ENCODE measurements at places on chromosomes 6 and 20.
A peak's percentile ranks its signal among the peaks of the same experiment; 100 is the strongest.

- no peak for DNase-seq
These were observed 258.1 kb downstream of the UTRN start for GRCh38 chr6:144543006-144543871.

DNA sequence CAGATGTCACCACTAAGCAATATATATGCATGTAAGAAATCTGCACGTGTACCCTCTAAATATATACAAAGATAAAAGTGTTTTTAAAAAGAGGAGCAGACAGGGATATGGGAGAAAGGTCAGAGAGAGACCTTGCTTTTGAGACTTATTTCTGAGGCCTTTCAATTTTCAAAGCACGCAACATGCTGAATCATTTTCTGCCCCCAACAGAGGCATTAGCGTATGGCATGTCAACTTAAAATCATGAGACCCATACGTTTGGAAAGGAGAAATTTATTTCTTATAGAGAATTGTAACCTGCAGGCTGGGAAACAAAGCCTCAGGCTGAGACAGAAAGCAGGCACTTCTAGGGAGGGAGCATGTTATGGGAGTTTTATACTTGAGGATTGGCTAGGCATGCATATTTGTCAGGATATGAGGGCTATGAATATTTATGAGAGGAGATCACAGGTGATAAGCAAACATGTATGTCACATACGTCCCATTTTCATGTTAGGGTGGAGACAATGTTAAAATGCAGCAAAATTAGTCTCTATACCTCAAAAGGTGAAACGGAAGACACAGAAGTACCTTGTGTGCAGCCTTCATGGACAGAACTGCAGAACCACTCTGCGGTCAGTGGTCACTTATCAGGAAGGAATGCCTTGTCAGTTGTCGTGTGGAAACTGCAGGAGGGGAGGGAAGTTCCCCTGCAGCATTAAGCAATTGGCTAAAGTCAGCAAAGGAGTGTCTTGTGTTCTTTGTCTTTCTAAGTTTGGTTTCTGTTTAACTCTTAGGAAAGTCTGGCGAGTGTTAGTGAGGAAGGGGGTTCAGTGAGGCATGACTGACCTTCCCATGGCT, 6.3 kb upstream of the GABRR2 start:
- no peak for DNase-seq

DNA sequence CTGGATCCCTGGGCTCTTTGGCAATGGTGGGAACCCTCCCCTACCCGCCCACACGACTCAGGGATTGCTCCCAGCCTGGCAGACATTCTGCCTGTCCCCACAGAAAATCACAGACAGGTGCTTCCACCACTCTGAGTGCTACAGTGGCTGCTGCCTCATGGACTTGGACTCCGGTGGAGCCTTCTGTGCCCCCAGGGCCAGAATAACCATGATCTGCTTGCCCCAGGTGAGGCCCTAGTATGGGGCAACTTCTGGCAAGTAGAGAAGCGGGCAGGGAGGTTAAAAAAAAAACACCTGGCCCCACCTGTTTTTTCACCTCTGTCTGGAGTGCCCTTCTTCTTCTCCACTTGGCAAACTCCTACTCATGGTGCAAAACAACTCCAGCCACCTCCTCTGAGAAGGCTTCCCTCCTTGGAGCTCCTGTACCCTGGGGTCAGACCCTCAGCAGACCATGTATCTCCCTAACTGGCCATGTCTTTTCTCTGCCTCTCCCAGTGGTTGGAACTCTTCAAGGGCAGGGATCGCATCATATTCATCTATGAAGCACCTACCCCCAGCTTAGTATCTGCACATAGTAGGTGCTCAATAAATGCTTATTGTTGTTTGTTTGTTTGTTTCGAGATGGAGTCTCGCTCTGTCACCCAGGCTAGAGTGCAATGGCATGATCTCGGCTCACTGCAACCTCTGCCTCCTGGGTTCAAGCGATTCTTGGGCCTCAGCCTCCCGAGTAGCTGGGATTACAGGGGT, 1.1 kb downstream of the CLPSL2 start:
- no peak for DNase-seq

DNA sequence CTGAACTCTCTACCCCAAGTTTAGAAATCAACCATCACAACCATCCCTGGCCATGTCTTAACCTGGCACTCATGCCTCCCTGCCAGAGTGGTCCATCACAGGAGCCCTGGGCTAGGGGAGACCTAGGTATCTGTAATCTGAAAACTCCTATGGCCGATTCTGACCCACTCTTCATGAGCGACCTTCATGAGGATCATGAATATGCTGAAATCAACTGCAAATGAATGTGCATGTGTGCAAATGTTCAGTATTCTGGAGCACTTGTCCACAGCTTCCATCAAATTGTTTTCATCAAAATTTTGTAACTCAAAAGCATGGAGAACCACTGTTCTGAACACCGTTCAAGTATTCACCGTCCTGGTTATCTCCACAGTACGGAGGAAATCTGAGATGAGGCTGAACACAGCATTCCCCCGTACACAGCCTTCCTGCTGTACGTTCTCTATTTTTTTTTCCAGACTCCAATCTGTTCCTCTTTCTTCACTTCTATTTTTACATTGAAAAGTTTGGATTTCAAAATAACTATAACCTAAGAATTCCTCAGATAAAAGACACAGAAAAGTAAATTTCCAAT, 17.7 kb downstream of the METTL24 start:
- no peak for DNase-seq

- DNase-seq, result no peak
These were observed 20.3 kb downstream of the DAAM2 start for GRCh38 chr6:39812496-39812852.

GRCh38 chr6:16316741-16317251, 78.4 kb downstream of the GMPR start:
- no peak for DNase-seq

GRCh38 chr6:44111434-44112417, 15.5 kb downstream of the MRPL14 start:
- DNase-seq, result no peak

DNA sequence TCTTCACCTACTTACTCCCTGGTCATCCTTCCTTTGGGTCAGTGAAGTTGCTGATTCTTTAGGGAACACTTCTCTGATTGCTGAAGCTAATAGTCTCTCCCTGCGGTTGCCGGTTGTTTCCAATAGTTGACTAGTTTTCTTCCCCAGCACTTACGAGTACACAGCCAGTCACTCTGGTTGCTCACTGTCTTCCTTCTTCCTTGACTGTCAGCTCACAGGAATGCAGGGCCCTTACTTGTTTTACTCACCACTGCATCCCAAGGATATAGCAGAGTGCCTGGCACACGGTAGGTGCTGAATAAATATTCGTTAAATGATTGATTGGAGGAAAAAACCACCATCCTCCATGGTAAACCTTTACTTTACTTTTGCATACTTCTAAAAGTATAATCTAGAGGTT, 345.0 kb downstream of the QKI start:
- DNase-seq, result no peak

DNA sequence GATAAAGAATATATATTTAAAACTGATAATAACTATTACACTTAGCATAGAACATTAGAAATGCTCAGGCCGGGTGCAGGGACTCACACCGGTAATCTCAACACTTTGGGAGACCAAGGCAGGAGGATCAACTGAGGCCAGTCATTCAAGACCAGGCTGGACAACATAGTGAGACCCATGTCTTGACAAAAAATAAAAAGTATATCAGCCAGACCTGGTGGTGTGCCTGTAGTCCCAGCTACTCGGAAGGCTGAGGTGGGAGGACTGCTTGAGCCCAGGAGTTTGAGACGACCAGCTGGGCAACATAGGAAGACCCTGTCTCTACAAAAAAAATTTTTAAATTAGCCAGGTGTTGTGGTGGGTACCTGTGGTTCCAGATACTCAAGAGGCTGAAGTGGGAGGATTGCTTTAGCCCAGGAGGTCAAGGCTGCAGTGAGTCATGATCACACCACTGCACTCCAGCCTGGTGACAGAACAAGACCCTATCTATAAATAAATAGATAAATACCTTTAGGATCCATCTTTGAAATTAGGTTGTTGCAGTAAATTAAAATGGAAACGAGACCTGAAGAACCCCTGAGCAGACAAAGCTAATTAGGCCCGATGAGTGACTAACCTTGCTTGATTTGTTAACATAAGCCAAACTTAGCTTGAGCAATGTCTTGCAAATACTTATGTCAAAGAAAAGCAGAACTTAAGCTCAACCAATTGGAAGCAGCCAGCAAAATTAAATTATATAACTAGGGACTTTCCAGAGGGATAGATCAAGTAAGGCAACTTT, 75.8 kb upstream of the E2F3 start:
- no peak for DNase-seq

DNA sequence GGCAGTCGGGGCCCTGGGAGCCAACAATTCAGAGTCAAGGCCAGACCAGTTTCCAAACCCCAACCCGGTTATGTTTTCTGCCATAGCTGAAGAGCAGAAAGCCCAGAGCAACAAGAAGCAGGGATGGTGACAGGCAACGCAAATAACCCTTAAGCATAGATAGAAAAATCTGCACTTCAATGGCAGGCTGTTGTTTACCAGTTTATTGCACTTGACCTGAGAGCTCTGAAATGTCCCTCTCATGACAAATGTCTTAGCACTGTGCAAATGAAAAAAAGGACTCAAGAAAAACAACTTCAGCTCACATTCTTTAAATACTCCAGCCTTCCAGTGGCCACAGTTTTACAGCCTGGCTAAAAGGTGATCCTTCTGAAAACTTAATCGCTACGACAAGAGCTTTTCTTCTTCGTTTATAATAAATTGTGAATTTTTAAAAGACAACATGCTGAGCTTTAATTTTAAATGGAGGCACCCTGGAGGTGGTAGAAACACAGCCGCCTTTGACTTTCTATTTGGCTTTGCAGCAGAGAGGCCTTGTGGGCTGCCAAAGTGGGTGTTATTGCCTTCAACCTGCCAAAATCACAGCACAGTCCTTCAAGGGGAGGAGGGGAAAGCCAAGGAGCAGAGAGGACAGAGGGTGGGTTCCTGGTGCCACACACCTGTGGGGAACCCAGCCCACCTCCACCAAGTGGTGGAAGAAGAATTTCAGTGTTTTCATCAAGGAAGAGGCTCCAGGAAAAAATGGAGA, 289.5 kb upstream of the CDYL start:
- no peak for DNase-seq

DNA sequence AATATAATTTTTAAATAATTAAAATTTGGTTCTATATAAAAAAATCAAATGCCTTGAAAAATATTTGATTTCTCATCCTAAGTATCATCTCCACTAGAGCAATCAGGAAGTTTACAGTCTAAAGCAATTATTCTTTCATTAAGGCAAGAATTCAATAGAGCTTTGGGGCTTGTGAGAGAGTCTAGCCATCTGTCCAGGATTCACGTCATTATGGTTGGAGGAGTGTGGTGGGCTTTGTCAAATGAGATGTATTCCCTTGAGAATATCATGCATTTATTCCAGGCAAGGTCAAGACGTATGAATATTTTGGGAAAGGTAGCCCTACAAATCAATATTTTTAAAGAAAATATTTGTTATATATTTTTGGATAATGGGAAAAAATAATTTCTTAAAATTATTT, 132.4 kb downstream of the ELOVL4 start:
- no peak for DNase-seq

DNA sequence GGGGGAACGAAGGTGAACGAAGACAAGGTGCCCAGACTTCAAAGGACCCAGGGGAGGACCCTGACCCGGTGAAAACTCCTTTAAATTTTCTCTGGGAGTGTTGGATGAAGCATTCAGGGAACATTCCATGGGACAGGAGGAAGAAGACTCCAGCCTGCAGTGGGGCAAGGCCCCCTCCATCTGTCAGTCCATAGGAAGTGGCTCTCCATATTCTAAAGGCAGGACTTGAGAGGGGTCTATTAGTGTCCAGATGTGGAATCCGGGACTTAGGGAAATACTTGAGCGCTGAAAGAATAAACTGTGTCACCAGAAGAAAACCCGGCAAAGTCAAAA, 3.2 kb upstream of the BPIFA2 start:
- no peak for DNase-seq

GRCh38 chr6:3504938-3505805, 48.3 kb upstream of the SLC22A23 start:
- no peak for DNase-seq

GRCh38 chr20:36435592-36436541, 105.5 kb upstream of the MYL9 start:
- peak; percentile 77 for DNase-seq

All from T-helper 2 cell (primary cell).